ENCODE measurements at places on chromosomes 6 and 20.

DNA sequence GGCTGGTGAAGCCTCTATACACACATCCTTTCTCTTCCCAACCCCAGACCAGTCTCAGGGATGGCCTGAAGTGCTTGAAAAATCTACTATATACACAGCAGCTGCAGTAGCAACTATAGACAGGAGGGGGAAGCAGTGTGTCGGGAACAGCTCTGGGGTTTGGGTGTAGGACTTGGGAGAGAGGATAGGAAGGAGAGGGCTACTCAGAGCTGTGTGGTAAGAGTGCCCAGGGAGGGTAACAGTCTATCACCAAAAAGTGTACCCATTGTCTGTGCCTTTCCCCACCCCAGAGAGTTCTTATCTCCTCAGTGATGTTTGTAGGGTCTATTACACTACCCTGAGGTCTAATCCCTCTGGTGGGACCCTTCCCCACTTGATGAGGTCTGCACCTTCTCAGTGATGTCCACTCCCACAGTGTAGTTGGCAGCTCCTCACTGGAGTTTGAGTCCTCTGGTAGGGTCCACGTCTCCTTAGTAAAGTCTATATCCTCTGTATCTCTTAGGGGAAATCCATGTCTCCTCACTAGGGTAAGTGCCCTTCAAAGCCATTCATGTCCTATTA, 1.5 kb upstream of the GGT7 start:
- DNase-seq = peak; percentile 45

DNA sequence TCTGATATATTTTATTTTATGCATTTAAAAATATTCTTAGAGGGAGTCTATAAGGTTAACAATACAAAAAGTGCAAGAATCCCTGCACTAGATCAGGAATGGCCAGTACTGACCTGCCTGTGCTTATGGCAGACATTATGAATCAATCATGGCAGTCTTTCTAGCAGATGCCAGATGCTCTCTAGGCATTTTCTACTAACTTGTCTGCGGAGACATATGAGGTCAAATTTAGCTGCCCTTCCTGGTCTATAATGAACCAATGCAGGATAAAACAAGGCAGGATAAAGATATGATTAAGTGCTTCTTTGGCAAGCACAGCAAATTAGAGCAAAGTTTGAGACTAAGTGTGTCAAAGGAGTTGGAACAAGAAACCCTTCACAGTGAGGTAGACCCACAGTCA, 46.6 kb upstream of the RNF24 start:
- DNase-seq = no peak

DNA sequence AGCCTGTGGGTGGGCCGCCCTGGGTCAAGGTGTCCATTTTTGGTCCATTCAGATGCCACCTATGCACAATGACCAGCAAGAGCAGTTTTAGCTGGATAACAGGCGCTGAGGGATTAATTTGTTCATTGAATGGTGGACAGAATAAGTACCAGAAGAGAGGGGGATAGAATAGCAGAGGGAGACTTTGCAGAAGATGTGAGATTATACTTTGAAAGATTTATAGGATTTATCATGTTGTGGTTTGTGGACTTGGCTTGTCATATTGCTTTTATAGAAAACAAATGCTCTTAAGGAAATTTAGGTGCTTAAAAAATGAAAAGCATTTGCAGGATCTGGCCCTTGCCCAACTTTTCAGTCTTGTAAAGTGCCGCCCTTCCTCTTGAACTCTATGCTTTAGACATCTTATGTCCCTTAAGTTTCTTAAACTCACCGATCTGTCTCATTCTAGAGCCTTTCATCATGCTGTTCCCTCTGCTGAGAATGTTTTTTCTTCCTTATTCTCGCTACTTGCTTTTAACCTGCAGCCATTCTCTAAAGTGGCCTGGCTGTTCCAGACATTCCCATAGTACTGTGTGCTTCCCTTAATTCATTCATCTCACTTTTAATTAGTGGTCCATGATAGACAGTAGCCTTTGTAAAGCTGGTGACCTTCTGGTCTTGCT, 42.5 kb downstream of the CD109 start:
- DNase-seq = no peak

- DNase-seq = no peak
These were observed 20.1 kb downstream of the SEC23B start for GRCh38 chr20:18527836-18528235.
